ENCODE measurements at places on chromosomes 5 and 9.

DNA sequence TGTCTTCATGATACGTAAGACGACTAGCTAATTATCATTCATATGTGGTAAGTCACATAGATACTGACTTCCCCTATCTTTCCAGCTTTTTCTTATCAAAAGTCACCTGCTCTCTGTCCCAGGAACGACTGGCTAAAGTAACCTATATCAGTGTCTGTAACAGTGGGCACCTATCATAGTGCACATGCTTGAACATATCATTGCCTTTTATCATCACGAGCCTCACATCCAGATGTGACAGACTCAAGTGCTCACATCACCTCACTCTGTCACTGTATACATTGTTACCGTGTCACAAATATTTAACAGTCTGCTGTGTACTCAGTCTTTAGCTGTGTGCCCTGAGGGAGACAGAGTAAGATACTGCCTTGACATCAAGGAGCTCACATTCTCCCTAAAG is 125.4 kb upstream of the CCDC152 start:
- no peak for DNase-seq

- no peak for DNase-seq
These were observed 412.9 kb upstream of the RGMB start for GRCh38 chr5:98360548-98360947.

DNA sequence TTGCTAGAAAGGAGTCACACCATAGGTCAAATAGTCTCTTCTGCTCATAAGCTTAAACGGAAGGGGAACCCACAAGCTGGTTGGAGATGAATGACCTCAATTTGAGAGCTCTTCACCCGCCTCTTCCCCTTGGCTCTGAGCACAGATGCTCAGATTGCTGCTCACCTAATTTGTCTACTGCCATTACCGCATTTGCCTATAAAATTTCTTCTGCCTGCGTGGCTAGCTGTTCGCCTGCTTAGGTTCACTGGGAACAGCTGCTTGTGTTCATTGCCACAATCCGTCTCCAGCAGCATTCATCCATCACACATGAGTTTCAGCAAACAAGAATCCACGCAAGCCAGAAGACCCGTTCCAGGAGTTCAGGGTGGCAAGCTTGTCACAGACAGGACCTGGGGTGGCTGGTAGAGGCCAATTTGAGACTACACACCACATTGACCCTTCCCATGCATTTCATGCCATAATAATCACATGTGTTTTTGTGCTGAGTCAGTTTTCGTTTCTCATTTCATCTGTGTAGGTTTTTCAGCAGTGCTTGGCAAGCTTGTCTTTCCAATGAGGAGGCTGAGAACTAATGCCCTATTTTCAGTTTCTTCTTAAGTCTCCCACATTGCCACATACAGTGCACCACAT is 50.2 kb upstream of the DNAH5 start:
- no peak for DNase-seq

GRCh38 chr5:67538855-67539506 is 342.4 kb upstream of the CD180 start:
- DNase-seq, result no peak

DNA sequence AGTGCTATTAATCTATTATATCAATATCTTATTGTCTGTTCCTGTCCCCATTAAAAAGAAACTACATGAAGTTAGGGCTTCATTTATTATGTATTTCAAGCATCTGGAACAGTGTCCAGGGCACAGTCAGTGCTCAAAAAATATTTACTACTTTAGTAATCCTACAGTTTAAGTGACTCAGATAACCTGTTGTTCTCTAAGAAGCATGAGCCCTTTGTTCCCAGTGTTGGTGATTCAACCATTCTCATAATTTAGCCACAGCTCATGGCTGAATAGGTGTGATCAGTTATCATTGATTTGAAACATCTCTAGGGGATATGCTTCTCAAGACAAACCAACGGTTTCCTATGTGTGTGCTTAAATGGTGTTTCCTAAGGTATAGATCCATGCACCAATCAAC is 292.7 kb downstream of the TMEM167A start:
- no peak for DNase-seq

GRCh38 chr5:22560147-22560546 is 293.0 kb downstream of the CDH12 start:
- no peak for DNase-seq

DNA sequence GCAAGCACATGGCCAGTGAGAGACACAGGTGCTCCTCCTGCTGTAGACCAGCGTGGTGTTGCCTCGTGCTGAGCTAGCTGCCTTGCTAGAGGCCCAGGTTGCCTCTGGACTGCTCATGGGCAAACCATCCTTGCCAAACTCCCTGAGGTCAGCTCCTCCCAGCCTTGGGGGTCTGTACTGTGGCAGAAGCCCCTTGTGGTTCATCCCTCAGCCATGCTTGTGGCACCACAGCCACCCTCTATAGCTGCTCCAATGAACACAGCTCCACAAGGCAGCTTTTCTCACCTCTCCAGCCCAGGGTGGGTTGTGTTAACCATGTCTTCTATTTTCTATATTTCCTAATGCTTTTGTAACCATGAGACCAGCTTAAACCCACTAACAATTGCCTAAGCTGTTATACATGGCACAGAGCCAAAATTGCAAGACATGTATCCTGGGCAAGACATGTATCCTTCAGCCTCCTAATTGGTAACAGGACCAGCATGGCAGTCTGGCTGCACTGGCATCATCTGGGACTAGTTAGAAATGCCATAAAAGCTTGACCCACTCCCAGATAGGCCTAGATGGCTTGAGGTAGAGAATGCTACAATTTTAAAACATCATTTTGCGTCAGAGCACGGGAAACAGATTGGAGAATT is 183.1 kb upstream of the S1PR3 start:
- no peak for DNase-seq

DNA sequence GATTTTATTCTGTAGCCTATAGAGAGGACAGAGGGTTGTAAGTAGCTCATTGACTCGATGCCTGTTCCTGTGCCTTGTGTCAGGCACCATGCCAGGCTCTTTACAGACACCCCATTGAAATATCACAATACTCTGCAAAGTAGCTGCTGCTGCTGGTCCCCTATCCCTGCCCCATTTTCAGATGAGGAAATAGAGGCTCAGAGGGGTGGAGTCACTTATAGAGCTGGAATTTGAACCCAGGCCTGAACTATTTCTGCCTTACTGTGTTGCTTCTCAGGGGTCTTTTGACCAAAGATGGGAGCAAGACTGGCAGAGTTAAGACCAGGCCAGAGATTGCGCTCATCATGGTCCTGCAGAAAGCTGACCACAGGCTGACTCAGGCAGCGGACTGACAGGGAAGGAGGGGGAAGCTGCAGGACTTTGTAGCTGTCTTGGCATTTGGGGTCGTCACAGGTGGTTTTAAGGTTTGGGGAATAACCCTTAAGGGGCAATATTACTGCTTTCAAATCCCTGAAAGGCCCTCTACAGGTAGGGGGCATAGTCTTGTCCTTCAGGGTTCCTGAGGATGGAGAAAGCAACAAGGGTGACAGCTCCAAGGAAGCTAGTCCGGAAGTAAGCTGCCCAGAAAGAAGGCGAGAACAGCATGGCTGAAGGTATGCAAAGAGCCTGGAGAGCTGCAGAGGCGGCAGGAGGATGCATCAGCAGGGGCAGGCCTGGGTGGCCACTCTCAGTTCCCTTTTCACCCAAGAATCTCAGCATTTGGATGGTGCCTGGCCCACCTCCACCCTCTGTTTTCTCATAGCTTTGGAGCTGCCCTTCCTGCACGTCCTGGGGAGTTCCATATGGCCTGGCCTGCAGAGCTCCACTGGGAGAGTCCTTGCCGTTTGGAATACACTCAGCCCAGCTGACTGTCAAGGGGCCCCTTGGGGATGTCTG is 18.3 kb upstream of the NDST1 start:
- DNase-seq, result no peak

DNA sequence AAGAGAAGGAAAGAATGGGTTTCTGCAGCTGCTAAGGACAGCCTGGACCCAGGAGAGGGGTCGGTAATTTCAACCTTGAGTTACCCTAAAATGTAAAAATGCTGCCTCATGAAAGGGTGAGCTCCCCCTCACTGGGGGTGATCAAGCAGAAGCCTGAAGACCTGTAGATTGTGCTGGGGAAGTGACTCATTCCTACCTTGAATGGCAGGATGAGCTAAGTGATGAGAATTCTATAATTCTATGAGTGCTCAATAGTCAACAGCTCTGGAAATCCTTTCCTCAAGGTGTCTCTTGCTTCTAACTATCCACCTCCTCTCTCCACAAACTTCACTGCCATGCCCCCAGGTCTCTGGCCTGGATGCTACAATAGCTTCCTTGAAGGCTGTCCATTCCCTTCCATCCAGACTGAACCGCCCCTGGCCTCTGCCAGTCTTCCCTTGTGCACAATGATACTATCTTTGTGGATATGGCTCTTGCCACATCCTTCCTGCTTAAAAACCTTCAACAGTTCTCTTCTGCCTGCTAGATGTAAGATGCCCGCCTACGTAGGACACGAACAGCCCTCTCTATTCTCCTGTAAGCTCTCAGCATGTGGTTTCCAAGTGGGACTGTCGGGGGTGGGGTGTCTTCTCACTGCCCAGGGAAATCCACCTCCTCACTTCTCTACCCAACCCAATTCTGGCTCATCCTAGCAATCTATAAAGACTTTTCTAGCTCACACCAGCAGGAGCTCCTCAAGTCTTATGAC is 50.6 kb downstream of the PTPN3 start:
- DNase-seq, result no peak

DNA sequence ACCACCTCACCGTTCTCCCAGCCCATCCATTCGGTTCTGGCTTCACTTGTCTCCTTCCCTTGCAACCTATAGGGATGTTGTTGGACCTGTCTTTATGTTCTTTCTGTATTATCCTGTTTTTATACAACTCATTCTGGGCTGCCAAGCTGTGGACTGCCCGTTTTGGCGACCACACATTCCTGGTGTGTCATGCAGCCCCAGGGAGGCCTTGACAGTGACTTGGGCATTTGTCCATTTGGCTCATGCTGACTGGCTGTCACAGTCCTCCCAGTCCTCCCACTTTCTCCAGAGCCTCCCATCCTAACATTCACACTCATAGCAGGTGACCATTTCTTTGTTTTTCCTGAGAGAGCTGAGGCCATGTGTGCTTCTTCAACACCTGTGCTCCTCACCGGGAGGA is 136.4 kb downstream of the SLF1 start:
- no peak for DNase-seq

GRCh38 chr9:5278486-5278885 is 26.0 kb downstream of the RLN2 start:
- DNase-seq, result no peak

GRCh38 chr5:27969157-27969556 is 930.8 kb upstream of the CDH9 start:
- no peak for DNase-seq

DNA sequence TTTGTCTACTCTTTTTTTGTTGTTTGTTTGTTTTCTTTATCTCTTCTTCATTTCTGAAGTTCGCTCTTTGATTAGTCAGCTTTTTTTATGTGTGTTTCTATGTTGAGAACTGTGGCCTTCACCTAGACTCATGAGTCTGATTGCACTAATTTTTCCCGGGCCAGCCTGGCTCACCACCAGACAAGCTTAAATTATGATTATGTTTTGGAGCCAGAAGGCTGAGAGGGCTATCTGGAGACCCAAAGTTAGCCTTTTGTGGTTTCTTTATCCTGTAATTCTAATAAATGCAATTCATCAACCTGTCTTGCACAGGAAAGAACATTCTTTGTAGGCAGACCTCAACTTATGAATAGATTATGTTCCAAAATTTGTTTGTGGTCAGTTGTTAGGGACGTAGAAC is 20.8 kb upstream of the ACTBL2 start:
- no peak for DNase-seq

DNA sequence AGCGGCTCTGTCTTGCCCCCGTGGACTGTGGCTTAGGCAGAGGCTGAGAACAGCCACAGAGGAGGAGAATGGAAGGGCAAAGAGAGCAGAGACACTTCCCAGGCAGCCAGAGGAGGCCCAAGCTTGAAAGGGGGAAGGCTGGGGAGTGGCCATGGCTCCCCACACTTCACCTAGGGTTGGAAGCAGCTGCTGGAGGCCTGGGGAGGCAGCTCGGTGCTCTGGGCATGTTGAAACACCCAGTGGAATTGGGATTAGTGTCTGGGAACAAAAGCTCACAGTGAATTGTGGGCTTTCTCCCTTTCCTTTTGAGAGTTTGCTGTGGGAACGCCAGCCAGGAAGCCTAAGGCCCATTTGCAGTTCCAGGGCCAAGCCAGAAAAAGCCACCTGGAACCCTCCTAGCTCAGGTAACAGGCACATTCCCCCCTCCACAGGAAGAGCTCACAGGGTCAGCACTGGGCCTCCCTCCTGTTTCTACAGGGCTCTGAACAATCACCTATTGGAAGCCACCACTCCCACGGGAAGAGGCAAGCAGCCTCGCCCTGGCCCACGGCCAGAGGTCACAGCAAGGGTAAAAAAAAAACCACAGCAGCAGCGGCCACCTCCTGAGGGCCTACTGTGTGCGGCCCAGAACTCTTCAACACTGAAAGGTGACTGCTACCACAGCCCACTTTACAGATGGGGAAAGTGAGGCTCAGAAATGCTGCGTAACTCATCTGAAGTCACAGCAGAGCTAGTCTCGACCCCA is 20.2 kb downstream of the EEIG1 start:
- no peak for DNase-seq

DNA sequence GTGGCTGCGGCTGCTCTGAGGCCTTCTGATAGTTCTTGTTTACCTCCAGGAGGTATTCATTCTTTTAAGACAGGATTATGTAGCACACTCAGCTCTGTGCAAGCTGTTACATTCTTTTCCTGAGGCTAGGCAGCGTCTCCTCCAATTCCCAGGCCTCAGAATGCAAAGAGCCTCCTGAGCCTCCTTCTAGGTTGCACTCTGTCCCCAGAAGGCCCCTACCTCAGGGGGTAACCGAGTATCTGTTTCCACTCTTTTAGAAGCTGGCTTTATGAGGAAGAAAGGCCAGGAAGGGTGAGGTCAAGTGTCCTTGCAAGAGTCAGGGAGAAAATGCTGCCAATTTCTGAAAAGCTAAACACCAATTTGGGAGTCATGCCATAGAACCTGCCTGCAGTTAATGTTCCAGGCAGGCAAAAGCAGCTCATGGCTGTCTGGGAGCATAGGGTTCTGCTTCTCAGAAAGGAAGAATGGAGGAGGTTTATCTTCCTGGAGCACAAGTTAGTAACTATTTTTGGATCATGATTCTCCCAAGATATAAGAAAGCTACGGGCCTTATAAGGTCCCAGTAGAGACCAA is 178.9 kb downstream of the SEMA6A start:
- no peak for DNase-seq

GRCh38 chr9:80796632-80797031 is 892.7 kb downstream of the TLE1 start:
- DNase-seq, result no peak

DNA sequence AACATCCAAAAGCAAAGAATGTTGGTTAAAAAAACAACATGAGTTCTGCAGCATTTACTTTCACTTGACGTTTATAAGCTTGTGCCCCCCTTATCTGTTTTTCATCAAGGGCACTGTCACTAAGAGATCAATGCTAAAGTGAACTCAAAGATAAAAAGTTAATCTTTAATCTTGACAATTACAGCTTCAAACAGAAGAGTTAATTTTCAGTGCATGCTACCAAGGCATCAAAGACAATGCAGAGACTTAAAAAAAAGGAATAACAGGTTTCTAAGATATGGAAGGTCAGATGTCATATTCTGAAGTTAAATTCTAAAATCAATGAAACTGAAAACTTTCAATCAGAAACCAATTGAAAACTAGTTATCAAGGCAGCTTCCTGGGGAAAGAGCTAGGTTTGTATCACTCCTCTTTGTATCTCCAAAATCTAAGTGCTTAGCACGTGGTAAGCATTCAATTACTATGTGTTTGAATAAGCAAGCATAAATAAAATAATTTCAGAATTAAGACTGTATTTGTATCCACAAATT is 37.6 kb downstream of the TMEM245 start:
- no peak for DNase-seq

GRCh38 chr5:114237766-114238165 is 124.1 kb upstream of the KCNN2 start:
- DNase-seq, result no peak

- no peak for DNase-seq
These were observed 739.4 kb downstream of the IRX1 start for GRCh38 chr5:4335078-4335477.

Measured in GM18507 (cell line).